CD8-positive, alpha-beta memory T cell (primary cell): ENCODE measurements at places on chromosomes 4 and X. TPM values are rescaled to one million over a fixed set of nuclear protein-coding genes. Genes with fewer than 3 reads are reported as not detected.

- no peak for DNase-seq
Measured at GRCh38 chrX:13346646-13347045, 26.8 kb upstream of the ATXN3L start.

GRCh38 chr4:19230906-19231545 lies 1020.7 kb upstream of the SLIT2 start:
- no peak for DNase-seq

- no peak for DNase-seq
Measured at GRCh38 chr4:1843852-1844251, 12.1 kb downstream of the LETM1 start.

GRCh38 chr4:173332021-173332487 lies 2.1 kb downstream of the HMGB2 start:
- DNase-seq: peak; percentile 6

GRCh38 chr4:84582988-84583875 lies at the start of gene CDS1:
Gene CDS1, plus strand, starts transcription at chr4:84583127. Its CDS starts 275 bp downstream, at chr4:84583402.
- no peak for DNase-seq

- no peak for DNase-seq
Measured at GRCh38 chrX:152912641-152913040, 14.8 kb downstream of the ZNF185 start.

DNA sequence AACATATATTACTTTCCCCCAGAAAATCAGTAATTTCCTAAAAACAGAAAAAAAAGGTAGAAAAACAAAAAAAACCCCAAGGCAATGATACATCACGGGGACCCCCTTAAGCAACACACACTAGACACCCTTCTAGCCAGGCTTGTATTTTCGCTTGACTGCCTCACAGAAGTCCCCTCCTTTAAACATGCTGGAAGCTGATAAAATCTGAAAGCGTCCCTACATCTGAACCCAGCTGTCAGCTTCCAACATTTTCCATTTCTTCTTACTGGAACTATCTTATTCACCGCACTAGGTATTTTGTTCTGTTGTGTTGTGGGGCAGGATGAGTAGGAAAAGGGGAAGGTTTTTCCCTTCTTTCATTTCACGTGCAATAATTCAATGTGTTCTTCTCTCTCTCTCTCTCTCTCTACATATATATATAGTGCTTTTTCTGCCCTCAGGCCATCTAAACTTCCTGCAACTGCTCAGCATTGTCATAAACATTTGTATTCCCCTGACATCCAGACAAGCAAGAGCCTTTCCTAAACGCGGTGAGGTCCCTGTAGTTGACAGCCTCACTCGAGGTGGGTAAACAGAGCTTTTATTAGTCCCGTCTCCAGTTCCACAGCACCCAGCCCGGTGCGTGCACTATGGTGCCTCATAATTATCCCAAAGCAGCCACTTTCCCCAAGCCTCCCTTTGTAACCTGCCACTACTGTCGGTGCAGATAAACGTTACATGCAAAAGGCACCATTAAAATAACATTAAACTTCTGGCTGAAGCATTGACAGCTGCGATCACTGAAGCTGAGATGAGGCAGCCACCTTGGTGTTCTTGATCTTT lies 82.5 kb downstream of the GATB start:
- no peak for DNase-seq

GRCh38 chrX:69995362-69996112 lies 54.2 kb downstream of the AWAT2 start:
- DNase-seq: no peak

DNA sequence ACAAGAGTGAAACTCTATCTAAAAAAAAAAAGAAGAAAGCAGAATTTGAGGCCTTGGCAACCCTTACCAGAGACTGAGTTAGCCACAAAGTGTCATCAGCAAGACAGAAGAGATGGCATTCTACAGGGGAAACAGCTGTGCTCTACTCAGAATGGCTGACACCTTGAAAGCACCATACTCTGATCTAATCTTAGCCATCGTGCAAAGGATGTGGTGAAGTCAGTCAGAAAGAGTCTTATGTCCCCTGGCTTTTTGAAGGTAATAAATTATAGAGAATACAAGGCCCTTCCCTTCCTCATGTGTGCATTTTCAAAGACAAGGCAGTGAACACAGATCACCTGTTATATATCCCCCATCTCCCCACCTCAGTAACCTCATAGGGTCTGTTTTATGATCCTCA lies 13.2 kb downstream of the CLNK start:
- peak; percentile 48 for DNase-seq

GRCh38 chr4:144291164-144291563 lies 150.6 kb upstream of the GYPA start:
- DNase-seq: no peak

DNA sequence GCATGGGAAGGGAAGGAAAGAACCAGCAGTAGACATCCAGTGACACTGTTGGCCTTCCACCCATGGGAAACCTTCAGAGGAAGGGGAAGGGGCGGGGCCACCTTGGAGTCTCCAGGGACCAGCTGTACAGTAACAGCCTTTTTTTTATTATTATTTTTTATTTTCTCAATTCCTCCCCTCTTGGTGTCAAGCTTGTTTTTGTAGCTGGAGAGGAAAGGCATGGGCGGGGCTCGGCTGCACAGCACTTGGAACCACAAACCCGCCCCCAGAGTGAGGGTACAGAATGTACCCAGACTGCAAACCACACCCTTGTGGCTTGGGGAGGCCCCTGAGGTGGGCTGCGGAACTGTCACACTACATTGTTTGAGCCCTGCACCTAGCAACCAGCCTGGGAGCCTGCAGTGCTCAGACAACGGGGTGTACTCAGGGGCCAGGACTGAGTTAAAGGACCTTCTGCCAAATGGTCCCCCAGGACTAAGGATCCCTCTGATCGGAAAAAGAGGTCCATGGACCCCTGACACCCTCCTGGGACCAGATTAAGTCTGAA lies 45.7 kb downstream of the PRPS1 start:
- peak; percentile 84 for DNase-seq

DNA sequence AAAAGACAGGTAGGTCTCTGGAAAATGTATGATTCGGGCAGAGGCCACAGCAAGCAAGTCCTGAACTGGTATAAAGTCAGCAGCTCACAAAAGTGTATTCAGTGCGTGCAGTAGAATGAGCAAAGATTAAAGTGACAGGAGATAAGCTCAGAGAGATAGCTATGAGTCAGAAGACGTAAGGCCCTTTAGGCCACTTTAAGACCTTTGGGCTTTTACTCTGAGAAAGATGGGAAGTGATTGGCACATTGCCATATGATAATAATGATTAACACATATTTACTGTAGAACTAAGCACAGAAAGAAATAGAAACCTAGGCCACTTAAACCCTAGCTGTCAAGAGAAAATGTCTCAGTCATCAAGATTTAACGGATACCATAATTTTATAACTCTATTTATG lies 51.7 kb downstream of the TBCK start:
- no peak for DNase-seq

- no peak for DNase-seq
Measured at GRCh38 chrX:5876984-5877596, 351.6 kb downstream of the NLGN4X start.

- no peak for DNase-seq
Measured at GRCh38 chrX:32443841-32444240, 767.5 kb downstream of the DMD start.

DNA sequence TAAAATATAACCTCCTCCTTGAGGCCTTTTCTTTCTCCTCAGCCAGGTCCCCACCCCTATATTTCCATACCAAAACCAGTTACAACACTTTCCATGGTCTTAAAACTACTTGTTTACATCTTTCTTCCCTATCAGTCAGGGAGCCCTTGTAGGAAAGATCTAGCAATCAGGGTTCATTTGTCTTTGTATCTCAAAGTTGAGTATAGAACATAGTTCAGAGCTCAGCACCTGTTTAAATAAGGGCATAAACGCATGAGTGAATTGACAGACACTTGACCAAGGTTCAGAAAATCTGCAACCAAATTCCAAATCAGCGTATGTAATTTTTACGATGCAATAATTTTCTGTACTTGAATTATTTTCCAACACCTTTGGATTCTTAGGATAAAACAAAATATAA lies 352.2 kb upstream of the MAGEB16 start:
- no peak for DNase-seq

DNA sequence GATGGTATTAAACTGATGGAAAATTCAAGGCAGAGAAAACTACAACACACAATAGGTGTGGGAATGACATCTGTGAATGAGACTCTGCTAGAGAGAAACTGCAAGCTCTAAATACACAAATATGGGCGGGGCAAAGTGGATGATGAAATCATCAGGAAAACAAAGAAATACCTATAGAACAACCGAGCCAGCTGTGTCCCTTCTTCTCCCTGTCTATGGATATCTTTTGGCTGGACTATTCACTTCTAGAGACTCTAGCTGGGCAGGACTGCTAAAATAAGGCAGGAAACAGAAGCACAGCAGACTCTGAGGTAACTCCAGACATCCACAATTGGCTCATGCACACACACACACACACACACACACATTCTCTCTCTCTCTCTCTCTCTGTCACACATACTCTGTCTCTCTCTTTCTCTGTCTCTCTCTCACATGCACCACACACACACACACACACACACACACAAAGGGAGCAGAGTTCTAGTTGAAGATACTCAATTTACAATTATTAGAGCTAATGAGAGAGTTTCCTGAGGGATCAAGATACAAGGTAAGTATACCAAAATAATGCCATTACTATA lies 27.2 kb upstream of the EDNRA start:
- no peak for DNase-seq

GRCh38 chrX:55159551-55159950 lies 60.6 kb upstream of the PAGE5 start:
- DNase-seq: no peak

DNA sequence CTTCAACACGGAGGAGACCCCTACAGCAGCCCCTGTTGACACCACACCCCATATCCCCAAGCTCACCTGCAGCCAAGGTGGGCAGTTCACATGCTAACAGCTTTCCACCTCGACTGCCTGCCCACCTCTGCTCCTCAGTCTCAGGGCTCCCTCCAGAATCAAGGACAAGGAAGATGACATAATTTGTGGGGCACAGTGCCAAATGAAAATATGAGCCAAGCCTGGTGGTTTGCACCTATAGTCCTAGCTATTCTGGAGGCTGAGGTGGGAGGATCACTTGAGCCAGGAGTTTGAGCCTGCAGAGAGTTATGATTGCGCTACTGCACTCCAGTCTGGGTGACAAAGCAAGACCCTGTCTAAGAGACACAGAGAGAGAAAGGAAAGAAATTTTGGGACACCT lies 516.3 kb downstream of the BCOR start:
- DNase-seq: no peak

DNA sequence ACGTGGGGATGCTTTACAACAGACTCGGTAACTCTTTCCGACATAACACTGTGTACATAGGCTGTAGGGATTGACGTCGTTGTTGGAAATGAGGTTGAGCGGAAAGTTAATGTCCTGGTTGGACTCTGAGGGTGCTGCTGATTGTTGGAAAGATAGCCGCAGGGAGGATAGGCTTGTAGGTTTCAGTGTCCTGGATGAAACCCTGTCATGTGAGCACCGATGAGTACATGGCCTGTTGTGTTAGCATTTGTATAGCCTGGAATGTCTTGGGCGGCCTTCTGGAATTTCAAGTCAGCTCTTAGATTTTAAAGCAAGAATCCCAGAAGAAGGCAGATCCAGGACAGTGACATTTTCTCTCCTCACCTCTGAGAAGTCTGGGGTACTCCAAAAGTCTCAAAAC lies 63.3 kb downstream of the TBC1D14 start:
- no peak for DNase-seq

DNA sequence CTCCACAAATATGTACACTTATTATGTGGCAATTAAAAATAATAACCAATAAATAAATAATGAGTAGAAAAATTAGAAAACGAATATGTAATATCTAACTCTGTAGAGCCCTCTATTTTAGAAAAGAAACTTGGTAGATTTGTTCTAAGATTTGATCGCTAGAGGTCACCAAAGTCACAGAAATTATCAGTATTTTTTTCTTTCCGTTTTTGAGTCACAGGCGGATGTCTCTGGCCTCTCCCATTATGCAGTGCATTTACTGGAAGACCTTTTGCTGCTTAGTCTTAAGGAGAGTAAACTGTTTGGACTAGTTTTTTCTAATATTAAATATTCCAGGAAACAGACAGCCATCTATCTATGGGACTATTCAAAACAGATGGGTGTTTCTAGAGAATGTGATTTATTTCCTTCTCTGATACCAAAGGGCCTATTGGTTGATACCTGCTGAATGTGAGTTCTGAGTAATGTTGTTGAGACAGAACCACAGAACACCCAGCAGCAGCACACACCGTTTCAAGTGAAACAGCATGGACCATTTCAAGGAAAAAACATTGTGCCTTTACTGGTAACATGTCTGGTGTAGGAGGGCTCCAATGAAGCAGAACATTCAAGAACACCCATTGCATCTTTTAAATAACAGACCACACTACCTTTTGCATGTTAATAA lies 34.0 kb upstream of the GYPA start:
- DNase-seq: no peak

- DNase-seq: no peak
Measured at GRCh38 chr4:90328558-90328957, 201.4 kb downstream of the CCSER1 start.

GRCh38 chr4:25100021-25100555 lies 60.2 kb downstream of the SEPSECS start:
- no peak for DNase-seq

DNA sequence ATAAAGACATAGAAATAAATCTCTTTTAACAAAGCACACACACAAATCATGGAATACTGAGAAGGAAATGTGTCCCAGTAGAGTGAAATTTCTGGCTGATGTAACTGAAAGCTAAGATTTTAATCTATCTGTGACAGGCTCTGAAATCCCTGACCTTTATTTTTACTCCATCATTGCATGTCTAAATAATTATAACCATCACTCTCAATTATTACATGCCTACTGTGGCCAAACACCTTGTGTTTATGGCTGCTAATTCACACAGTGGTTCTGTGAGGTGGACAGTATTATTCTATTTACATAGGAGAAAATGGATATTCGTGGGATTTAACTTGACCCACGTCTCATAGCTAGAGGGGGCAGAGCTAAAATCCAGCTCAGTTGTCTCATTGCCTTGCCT lies 438.1 kb downstream of the TLL1 start:
- DNase-seq: no peak

GRCh38 chr4:154583677-154584076 lies 6.9 kb downstream of the FGA start:
- DNase-seq: no peak

PNCK gene
- not detected for total RNA-seq

PAGE2B gene
- total RNA-seq: not detected

PPID gene
- total RNA-seq: 58.9 TPM

NDST3 gene
- not detected for total RNA-seq

CT45A10 gene
- total RNA-seq: not detected

DRD5 gene
- total RNA-seq: not detected

MAGED1 gene
- total RNA-seq: 33.9 TPM

ARHGEF38 gene
- not detected for total RNA-seq

FAT4 gene
- total RNA-seq: 0.04 TPM

CXorf51A gene
- not detected for total RNA-seq

NPY1R gene
- total RNA-seq: not detected

P2RY8 gene
- 47.1 TPM for total RNA-seq

RHOXF2 gene
- not detected for total RNA-seq

TAF7L gene
- total RNA-seq: not detected
